ENCODE measurements at places on chromosomes 16 and 17. TPM values are rescaled to one million over a fixed set of nuclear protein-coding genes. Genes with fewer than 3 reads are reported as not detected.

Gene PPP1R27
- total RNA-seq, result not detected

Gene NOTUM
- not detected for total RNA-seq

Gene ZNF778
- 13.2 TPM for total RNA-seq

Gene CD300H
- total RNA-seq, result 0.46 TPM

Gene FBXO39
- 0.07 TPM for total RNA-seq

Gene PLXDC1
- not detected for total RNA-seq

Gene NKD1
- 0.19 TPM for total RNA-seq

Gene SLC6A2
- 0.23 TPM for total RNA-seq

Gene SOX8
- total RNA-seq, result not detected

Measured in airway epithelial cell (primary cell).